Karpas-422 (cell line): ENCODE measurements at places on chromosomes 2 and 18. TPM values are rescaled to one million over a fixed set of nuclear protein-coding genes. Genes with fewer than 3 reads are reported as not detected.

DNA sequence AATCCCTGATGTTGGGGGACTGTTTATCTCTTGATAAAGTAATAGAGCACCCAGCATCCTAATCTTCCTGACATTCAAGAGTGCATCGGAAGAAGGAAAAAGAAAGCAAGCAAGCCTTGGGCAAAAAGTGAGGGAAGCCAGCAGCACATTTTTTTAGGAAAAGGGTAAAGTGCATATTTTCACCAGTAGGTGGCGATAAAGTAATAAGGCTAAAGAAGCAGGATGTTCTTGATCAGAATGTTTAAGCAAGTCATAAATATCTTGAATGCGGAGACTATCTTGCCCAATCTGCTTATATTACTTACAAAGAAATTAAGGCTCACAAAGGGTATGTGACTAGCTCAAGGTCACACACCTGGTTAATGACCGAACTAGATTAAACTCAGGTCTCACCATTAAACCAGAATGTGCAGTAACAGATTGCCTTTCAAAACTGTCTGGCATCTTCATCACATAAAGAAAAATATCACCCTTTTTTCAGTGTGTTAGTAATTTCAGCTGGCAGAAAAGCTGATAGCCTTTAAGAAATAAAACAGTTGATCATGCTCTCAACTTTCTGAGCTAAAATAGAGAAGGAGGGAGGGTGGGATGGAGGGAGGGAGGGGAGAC lies 83.8 kb downstream of the VIT start:
- DNase-seq, result peak; percentile 79

- no peak for DNase-seq
Observed at GRCh38 chr2:197934934-197935289, 130.5 kb downstream of the PLCL1 start.

The DSC2 gene
- total RNA-seq, result not detected in 2 replicates

The PLEKHB2 gene
- total RNA-seq, result 55.0 and 74.4 TPM in 2 replicates

DNA sequence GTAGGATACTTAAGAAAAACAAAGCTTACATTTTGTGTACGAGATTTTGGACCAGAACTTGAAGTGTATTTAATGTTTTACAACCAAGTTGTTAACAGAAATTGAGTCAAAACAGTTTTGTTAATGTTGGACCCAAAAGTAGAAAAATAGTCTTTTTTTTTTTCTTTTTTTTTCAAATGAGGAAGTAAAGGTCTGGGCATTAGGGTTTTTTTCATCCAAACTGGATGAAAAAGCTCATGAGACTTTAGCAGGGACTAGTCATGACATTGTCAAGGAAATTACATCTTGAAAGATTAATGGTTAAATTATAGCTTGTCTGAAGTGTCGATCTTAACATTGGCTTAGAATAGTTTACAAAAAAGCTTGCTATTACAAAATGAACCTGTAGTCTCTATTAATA lies 32.3 kb downstream of the CCNT2 start:
- no peak for DNase-seq

- no peak for DNase-seq
Observed at GRCh38 chr2:149027590-149028250, 10.8 kb upstream of the LYPD6B start.

The CLASP1 gene
- 80.7 and 102 TPM in 2 replicates for total RNA-seq

DNA sequence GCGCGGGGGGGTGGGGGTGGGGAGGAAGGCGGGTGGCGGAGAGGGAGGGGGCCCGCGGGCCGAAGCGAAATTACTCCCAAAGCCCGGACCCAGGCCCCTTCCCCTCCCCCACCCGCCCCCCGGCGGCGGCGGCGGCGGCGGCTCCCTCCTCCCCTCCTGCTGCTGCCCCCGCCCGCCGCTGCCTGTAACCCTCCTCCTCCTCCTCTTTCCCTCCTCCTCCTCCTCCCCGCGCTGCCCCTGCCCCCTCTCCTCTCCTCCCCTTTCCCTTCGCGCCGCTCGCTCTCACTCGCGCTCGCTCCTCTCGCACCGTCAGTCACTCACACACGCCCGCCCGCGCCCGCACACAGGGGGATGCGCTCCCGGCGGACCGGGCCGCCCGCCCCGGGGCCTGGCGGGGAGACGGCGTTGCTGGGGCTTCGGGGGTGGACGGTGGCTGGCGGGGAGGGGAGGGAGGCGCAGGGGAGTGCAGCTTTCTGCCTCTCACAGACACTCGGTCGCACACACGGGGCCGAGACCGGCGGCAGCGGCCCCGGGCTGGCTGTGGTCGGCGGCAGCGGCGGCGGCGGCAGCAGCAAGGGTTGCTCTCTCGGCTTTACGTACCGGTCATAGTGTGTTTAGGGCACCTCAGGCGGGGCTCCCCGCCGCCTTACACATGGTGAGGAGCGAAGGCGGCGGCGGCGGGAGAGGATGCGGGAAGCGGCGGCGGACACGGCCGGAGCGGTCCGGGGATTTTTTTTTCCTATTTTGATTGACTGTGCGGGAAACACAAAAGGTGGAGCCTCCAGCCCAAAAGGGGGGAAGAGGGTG lies 405 bp downstream of the SP3 start:
- DNase-seq, result peak; percentile 95

GRCh38 chr2:148540022-148540421 lies 104.5 kb upstream of the EPC2 start:
- DNase-seq, result no peak

The RAB6D gene
- not detected in 2 replicates for total RNA-seq

The MFF gene
- 144 and 198 TPM in 2 replicates for total RNA-seq

DNA sequence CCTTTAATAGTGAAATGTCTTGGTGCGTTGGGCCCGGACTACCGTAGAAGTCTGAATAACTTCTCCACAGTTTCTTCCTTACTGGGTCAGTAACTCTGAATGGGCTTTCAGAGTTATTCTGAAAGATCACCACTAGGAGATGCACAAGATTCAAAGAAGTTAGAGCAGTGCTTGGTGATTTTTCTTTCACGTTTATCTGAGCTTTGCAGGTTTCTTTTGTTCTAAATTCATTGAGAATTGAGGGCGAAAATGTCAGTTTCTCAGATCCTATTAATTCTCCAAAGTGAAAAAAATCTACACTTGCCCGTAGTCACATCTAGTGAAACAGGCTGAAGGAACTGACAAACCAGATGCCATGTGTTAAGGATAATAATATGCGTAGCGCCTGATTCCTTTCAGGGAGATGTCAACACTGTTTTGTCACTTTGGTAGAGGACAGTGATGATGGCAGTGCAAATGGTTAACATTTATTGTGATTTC lies 70.1 kb downstream of the QPCT start:
- DNase-seq, result peak; percentile 80

DNA sequence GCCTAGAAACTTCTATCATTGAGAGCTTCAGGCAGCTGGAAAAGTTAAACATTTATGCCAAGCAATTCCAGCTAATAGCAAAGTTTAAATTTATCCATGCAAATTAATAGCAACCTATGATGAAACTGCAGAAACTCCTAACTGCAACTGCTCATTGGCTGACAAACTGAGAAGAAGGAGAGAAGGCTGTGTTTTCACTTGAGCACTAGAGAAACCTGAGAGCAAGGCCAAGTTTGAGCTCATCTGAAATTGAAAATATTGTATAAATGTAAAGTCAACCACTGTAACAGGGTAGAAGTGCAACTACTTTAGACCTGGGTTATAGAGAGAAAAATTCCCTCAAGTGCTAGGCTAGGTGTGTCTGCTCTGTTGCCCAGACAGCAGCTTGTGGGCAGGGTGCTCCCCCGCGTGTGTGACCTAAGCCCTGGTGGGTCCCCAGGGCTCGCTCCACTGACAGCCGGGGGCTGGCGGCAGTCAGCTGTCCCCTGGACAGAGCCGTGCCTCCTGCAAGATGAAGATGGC lies 50.2 kb downstream of the CABYR start:
- no peak for DNase-seq

DNA sequence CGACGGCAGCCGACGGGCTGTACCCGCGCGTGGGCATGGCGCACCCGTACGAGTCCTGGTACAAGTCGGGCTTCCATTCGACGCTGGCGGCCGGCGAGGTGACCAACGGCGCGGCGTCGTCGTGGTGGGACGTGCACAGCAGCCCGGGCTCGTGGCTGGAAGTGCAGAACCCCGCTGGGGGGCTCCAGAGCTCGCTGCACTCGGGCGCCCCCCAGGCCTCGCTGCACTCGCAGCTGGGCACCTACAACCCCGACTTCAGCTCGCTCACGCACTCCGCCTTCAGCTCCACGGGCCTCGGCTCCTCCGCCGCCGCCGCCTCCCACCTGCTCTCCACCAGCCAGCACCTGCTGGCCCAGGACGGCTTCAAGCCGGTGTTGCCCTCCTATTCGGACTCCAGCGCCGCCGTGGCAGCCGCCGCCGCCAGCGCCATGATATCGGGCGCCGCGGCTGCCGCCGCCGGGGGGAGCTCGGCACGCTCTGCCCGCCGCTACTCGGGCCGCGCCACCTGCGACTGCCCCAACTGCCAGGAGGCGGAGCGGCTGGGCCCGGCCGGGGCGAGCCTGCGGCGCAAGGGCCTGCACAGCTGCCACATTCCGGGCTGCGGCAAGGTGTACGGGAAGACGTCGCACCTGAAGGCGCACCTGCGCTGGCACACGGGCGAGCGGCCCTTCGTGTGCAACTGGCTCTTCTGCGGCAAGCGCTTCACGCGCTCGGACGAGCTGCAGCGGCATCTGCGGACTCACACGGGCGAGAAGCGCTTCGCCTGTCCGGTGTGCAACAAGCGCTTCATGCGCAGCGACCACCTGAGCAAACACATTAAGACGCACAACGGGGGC lies 2.0 kb downstream of the SP9 start:
- DNase-seq, result peak; percentile 71

- no peak for DNase-seq
Observed at GRCh38 chr2:128793404-128793803, 474.7 kb upstream of the HS6ST1 start.

The COLEC12 gene
- not detected in 2 replicates for total RNA-seq

GRCh38 chr2:10847008-10847407 lies 34.4 kb upstream of the PDIA6 start:
- DNase-seq, result no peak

DNA sequence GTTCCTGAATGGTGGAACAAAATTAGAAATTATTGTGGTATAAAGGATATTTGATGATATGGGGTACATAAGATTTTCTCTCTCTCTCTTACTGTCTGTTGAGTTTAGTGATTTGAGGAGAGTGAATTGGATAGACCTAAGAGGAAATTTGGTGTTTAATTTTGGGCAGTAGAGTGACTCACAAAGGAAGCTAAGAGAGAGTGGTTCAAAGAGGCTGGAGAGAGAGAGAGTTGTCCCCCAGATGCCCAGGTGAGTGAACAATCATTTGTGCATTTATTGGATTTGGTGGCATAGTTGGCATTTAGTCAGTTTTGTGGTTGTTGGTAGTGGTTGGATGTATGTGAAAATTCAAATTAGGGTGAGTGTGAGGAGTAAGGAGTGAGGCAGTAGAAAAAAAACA lies 56.8 kb downstream of the GPD2 start:
- no peak for DNase-seq

- no peak for DNase-seq
Observed at GRCh38 chr2:165406173-165406572, 63.3 kb upstream of the CSRNP3 start.

The MROH2A gene
- total RNA-seq, result 1.9 and 2.6 TPM in 2 replicates

GRCh38 chr2:207136874-207137273 lies 28.9 kb downstream of the KLF7 start:
- no peak for DNase-seq

- peak; percentile 95 for DNase-seq
Observed at GRCh38 chr2:241734467-241735208, at the start of gene D2HGDH. Gene D2HGDH, plus strand, starts transcription at chr2:241734630. Its CDS starts 595 bp downstream, at chr2:241735225.

DNA sequence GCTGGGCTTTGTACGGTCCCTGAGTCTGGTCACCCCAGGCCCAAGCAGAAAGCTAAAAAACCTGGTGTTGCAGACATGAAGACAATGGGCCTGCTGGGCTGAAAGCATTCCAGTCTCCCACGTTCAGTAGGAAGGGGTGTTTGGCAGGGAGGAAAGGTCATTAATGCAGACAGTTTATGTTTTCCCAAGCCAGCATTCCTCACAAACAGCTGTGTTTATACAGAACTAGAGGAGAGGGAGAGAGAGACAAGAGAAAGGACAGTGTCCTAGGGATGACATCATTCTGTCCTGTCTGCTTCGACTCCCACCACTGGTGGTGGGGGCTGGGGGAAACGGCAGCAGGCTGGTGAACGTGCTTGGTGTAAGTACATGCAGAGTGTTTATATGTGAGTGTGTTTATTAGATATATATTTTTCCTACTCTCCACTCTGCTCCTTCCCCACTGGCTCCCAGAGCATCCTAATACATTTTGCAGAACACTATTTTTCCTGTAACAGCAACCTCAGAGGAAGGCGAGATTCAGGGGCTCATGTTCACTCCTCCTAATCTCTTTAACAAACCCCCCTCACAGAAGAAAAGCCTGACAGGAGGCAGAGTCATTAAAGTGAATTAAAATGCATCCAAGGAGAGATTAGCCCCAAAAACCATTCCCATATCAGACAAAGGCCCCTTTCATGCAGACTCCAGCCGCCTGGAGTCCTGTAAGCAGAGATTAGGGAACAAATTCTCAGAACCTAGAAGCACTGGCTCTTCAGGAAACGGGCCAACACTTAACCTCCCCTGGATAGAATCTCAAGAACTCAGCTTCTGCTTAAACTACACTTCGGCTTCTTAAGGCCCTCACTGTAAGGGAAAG lies 380.4 kb downstream of the TNS1 start:
- DNase-seq, result no peak

The RPL31 gene
- 1,552 and 1,797 TPM in 2 replicates for total RNA-seq

The ST3GAL5 gene
- 3.8 and 5.0 TPM in 2 replicates for total RNA-seq

- DNase-seq, result no peak
Observed at GRCh38 chr18:36360256-36360909, 62.9 kb downstream of the FHOD3 start.

DNA sequence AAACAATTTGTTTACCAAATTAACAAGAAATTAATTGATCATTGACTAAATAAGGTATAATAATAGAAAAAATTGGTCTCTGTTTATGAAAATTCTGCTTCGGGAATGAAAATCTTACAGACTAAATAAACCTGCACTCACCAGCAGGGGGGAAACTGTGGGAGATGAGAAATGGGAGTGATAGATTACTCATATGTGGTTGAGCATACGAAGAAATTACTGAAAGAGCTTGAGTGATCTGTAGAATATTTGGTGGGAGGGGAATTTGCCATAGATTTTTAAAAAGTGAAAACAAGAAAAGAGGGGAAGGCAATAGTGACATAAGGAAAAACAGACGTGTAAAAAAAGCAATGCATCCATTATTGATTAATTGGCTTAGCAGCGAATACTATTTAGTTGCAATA lies 2.2 kb downstream of the HMSD start:
- DNase-seq, result no peak

The ACMSD gene
- total RNA-seq, result not detected in 2 replicates

GRCh38 chr2:132645176-132645575 lies 24.8 kb downstream of the LYPD1 start:
- no peak for DNase-seq
